ENCODE measurements at places on chromosomes 1 and 21.

DNA sequence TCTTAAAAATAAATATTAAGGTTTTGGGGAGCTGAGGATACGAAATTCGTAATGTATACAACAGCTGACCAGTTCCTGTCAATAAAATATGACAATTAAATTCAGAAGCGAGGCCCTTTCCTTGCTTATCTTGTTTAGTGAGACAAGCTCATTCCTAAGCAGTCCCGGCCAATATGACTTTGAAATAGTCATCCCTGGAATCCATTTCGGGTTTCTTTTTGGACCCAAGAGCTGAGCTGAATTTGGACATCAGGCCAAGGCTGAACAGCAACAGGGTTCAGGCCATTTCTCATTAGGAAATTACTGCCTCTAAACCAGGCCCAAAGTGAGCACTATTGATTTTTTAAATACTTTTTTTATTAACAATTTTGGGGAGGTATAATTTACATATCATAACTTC is 17.3 kb upstream of the FMN2 start:
- DNase-seq: no peak

GRCh38 chr1:190328361-190328760 is 149.3 kb downstream of the BRINP3 start:
- DNase-seq: no peak

GRCh38 chr1:27719286-27720251 is 6.2 kb upstream of the FAM76A start:
- peak; percentile 10 for DNase-seq

DNA sequence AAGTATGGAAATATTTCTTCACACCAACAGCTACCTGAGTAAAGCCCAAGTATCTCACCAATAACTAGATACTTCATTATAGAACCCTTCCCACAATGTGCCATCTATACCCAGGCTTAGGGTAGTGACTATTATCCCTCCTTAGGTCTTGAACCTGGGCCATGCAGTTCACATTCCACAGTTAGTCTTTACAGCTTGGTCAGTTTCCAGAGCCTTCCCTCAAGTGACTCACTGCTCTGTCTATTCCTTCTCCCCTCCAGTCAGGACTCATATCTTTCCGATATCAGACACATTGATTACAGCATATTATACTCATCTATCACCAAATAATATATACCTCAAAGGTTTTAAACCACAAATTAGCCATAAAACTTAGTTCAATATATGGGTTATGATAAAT is 23.6 kb downstream of the VAMP4 start:
- no peak for DNase-seq

DNA sequence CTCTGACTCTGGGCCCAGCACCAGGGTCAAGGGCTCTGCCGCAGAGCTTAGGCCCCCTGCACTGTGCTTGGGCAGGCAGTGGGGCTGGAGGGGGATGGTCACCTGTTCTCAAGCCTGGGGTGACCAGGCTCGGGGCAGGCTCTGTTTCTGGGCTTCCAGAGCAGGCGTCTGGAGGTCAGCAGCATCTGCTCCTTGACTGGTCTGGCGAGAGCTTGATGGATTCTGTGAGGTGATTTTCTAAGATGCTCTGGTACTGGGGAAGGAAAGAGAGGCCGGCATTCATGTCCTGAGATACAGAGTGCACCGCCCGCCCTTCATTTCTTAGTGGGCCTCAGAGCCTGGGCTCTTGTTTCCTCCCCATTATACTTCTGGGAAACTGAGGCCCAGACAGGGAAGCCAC is 24.5 kb downstream of the RAB7B start:
- no peak for DNase-seq

DNA sequence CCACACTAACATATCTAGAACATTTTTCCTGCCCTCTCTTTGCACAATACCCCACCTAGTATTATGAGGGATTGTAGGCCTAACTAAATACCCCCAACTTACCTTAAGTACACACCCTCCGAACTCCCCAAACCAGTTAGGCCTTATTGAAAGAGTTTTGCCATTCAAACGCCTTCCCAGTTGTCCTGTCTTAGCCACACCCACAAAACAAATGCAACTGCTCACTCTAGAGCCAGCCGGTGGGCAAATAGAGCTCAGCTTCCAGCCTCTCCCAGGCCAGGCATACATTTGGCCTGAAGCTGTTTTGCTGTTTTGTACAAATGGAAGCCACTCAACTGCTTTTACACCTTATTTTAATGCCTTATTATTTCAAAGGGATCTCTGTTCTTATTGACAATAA is 224.2 kb upstream of the RUNX1 start:
- DNase-seq: no peak

GRCh38 chr1:156291226-156292061 is 4.0 kb downstream of the GLMP start:
- peak; percentile 18 for DNase-seq

DNA sequence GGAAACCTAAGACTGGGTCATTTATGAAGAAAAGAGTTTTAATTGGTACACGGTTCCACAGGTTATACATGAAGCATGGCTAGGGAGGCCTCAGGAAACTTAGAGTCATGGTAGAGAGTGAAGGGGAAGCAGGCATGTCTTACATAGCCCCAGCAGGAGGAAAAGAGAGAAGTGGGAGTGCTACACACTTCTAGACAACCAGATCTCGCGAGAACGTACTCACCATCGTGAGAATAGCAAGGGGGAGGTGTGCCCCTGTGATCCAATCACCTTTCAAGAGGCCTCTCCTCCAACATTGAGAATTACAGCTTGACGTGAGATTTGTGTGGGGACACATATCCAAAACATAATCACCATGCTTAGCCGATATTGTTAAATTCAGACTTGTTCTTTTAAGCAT is 62.8 kb downstream of the DYRK1A start:
- DNase-seq: no peak

- DNase-seq: no peak
These were observed 320.0 kb downstream of the CHRM3 start for GRCh38 chr1:239706245-239706892.

DNA sequence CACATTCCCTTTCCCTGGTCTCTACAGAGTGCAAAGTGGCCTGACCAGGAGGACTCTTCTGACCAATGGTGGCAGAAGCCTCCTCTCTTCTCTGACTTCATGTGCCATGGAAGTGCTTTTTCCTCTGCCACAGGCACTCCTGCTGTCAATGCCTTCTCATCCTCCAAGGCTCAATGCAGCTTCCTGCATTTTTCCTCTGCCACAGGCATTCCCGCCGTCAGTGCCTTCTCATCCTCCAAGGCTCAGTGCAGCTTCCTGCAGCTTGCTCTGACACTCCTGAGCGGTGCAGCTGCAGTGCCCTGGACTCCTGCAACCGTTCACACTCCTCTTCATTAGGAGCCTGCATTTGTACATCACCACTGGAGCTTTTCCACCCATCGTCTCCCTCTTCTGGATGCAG is 4.7 kb upstream of the ADARB1 start:
- no peak for DNase-seq

GRCh38 chr1:25011275-25011674 is 81.2 kb upstream of the RUNX3 start:
- no peak for DNase-seq

DNA sequence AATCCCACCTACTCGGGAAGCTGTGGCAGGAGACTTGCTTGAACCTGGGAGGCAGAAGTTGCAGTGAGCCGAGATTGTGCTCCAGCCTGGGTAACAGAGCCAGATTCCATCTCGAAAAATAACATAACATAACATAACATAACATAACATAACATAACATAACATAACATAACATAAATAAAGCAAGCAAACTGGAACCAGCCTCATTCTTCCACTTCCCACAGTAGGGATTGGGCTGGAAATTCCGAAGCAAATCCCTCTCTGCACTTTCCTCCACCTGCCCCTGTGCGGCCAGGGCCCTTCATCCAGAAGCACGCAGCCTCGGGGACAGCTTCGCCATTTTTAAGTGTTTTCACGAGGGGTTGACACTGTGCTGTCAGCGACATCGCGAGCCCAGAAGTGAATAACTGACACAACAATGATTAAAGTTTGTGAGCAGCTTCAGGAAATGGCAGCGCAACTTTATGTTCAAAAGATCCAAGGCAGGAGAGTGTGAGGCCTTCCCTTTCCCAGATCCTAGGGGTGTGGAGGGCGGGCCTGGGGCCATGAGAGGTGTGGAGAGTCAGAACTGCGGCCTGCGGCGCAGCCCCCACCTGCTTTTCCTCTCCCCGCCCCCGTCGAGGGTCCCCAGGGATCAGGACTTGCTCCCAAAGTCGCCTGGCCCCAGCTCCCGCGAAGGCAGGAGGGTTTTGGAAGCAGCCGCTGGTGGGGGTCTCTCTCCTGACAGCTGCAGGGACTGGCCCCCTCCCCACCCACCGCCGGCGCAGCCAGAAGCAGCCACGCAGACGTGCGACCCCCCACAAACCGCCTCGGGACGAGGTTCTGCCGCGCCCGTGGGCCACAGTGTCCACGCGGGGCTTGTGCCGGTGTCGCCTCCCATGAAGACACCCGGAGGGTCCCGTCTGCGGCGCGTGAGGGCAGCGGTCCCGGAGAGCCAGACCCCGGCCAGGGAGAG is 651 bp upstream of the GABRD start:
- no peak for DNase-seq

DNA sequence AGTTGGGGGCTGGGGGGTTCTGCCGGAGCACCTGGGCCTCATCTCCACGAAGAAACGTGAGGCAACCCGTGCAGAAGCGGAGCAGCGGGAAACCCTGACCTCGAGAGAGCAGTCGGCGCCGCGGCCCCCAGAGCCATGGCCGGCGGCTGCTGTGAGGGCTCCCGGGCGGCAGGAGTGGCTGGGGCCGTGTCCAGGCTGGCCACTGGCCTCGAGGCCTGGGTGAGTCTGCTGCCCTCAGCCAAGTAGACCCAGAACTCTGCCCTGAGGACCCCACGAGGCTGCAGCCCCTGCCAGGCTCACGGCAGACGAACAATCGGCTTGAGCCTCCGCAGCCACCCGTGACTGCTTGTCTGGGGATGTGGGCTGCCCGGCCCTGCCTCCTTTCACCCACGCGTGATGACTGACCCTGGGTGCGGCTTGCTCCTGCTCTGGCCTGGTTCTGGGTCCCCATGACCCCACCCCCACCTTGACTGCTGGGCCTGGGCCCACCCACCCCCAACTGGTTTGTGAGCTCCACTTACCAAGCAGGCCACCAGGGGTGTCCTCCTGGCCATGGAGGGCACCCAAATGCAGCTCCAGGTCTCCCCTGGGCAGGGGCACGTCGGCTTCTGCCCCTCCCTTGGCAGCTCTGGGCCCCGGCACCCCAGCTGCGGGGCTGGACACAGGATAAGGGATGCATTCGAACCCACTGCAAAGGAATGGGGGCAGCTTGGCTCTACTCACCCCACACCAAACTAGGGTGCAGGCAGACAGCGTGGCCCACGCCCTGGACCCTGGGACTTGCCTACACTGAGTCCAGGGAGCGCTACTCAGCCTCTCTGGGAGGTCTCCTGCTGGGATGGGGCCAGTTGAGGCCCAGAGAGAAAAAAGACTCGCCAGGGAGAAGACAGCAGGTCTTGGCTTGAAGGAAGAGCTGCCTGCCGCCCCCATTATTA is 34.2 kb downstream of the MORN1 start:
- DNase-seq: no peak

GRCh38 chr1:204685236-204686006 is at the start of gene LRRN2:
TSS of gene LRRN2 (minus strand) at chr1:204685738. CDS start at chr1:204619992, 65,746 bp downstream.
- DNase-seq: no peak

- no peak for DNase-seq
These were observed 48.2 kb upstream of the ADARB1 start for GRCh38 chr21:45026066-45026745.

DNA sequence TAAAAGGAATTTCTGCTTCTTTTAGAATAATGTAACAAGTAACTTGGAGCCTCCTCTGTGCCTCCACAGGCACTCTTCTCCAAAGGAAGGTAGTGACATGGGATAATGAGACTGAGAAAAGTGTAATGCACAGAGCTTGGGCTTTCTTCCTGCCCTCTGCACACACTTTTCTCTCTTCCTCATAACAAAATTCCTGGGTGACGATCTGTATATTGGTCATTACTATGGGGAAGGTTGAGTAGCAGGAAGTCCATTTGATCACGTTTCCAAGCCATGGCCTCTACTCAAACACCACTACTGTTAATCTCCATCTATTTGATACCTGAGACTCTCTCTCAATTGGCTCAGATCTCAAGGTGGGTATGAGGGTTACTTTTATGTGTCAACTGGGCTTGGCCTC is 113.9 kb downstream of the GRIK1 start:
- no peak for DNase-seq

GRCh38 chr1:98264727-98265126 is 343.9 kb upstream of the DPYD start:
- no peak for DNase-seq

DNA sequence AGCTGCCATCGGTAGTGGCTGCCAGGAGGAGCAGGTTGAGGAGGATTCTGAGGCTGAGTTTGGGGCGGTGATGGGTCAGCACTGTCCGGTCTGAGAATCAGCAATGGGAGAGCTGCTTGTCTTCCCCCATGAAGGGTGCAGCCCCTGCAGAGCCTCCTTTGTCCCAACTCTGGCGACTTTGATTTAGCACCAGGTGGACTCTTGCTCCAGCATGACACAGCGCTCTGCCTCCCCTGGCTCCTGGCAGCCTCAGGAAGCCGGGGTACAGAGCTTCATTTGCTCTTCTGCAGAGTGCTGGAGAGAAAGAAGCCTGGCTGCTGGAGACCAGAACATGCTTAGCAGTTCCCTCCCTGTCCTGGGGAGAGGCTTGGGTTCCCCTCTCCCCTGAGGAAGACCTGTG is 13.3 kb downstream of the ZDHHC18 start:
- DNase-seq: no peak

GRCh38 chr1:107247679-107248078 is 106.8 kb downstream of the NTNG1 start:
- DNase-seq: no peak

Measured in activated CD4-positive, alpha-beta T cell treated with anti-CD3 and anti-CD28 coated beads, Interleukin-10, Interleukin-2, amounts not matched to agents 100 ng/mL and 50 ng/mL, durations not matched to agents 16 hours and 8 hours (primary cell).